Hypothalamus (tissue), 51 donors: ENCODE measurements at places on chromosomes 11 and 22.

DNA sequence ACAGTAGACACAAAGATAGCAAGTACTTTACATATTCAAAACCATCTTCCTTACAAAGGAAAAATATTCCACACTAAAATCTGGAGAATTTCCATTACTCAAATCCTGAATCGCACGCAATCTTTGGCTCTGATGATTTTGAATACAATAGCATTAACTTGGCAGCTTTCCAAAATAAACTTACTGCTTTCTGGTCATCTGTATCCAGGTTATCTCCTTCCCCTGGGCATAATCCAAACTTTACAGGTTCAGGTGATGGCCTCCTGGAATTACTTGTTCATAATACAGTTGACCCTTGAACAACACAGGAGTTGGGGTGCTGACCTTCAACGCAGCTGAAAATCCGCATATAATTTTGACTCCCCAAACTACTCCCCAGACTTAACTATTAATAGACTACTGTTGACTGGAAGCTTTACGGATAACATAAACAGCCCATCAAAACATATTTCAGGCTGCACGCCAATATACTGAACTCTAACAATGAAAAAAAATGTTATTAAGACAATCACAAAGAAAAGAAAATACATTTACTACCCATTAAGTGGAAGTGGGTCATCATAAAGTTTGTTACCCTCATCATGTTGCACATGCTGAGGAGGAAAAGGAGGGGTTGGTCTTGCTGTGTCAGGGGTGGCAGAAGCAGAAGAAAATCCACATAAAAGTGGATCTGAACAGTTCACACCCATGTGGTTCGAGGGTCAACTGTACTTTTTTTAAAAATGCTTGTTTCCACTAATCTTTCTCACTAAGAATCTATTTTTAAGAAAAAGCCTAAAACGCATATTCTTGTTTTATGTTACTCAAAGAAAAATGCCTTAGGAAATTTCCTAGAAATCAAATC is 6.5 kb downstream of the MTMR2 start:
- no peak for DNase-seq

GRCh38 chr11:94581926-94582325 is 14.8 kb downstream of the PIWIL4 start:
- DNase-seq, result no peak

DNA sequence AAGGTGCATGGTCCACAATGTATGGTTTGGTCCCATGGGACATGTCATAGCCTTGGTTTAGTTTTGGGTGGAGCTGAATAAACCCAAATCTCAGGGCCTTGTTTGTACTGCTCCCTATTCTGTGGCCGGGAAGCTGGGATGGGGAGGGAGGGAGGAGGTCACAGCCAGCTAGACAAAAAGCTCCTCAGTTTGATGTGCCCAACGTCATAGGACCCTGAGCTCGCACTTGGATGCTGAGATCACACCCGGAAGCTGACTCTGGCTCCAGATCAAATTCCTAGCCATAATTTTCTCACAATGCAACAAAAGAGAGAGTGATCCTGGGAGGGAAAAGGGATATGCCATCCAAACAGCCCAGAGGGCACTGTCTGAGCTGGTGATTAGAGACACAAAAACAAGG is 1.5 kb downstream of the HSPB2 start:
- peak; percentile 58 for DNase-seq

GRCh38 chr11:2769409-2770095 is 69.8 kb upstream of the KCNQ1OT1 start:
- no peak for DNase-seq
